Testis (tissue), 5 donors: ENCODE measurements at places on chromosomes 1 and 21. TPM values are rescaled to one million over a fixed set of nuclear protein-coding genes. Genes with fewer than 3 reads are reported as not detected.

Gene GNG4
- 2.9 TPM for total RNA-seq

Gene SLC9C2
- total RNA-seq: 15.8 TPM

Gene GART
- 143 TPM for total RNA-seq

Gene PDE4B
- 16.1 TPM for total RNA-seq

Gene CHI3L1
- total RNA-seq: 6.6 TPM

Gene S100A2
- 1.9 TPM for total RNA-seq
